Hippocampal formation (tissue), 2 donors: ENCODE measurements at places on chromosomes 7 and 10.
A peak's percentile ranks its signal among the peaks of the same experiment; 100 is the strongest.

GRCh38 chr10:101114646-101115045, 16.5 kb upstream of the TLX1 start:
- DNase-seq: no peak

- no peak for DNase-seq
Observed at GRCh38 chr7:36029853-36030515, 123.1 kb upstream of the EEPD1 start.

GRCh38 chr7:154905146-154905545, 97.8 kb downstream of the PAXIP1 start:
- no peak for DNase-seq

DNA sequence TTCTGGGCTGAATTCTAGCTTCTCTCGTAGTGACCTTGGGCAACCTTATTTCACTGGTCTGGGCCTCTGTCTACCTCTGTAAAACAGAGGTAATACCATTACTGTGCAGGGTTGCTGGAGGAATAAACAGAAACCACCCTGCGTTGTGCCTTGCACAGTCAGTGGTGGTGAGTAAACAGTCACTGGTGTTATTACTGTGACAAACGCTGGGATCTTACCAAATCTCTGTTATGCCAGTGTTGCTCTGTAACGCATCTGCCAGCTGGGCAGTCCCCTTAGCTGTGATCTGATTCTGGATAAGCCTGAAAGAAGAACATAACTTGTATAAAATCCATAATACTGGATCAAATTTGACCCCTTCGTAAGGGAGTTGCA, 49.4 kb downstream of the NOD1 start:
- DNase-seq: no peak

GRCh38 chr7:12930534-12930933, 243.1 kb downstream of the ARL4A start:
- no peak for DNase-seq

- DNase-seq: peak; percentile 10
Observed at GRCh38 chr7:36473454-36474282, 84.0 kb downstream of the ANLN start.

- no peak for DNase-seq
Observed at GRCh38 chr10:103911021-103911459, 6.9 kb downstream of the STN1 start.

GRCh38 chr10:18449611-18450026, 201.8 kb downstream of the NSUN6 start:
- DNase-seq: no peak

GRCh38 chr7:137484326-137484725, 140.8 kb upstream of the PTN start:
- DNase-seq: no peak

- DNase-seq: no peak
Observed at GRCh38 chr10:3805791-3806461, 20.9 kb upstream of the KLF6 start.

- no peak for DNase-seq
Observed at GRCh38 chr10:90167174-90168064, 466.0 kb downstream of the KIF20B start.

- no peak for DNase-seq
Observed at GRCh38 chr10:5620223-5620721, 46.1 kb downstream of the ASB13 start.

- no peak for DNase-seq
Observed at GRCh38 chr10:18684953-18685352, 25.7 kb downstream of the ARL5B start.
